ENCODE measurements at places on chromosomes 4 and X.

DNA sequence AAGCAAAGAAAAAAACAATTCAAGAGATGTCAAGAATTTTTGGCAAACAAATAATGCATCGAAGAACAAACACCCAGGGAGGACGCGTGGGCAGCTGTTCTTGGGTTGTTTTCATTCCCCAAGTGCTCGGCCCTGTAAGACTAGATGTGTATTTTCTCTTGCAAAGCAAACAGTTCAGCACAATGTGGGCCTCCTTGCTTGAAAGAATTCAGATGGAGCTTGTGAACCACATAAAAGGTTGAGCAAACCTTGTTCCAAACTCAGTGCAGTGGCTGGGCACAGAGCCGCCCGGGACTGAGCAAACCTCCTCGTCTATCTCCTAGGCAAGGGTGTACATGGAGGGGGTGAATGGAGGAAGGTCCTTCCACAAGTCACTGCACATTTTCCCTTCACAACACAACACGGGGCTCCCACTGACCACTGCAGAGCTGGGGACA, 82.4 kb downstream of the HTRA3 start:
- no peak for DNase-seq

DNA sequence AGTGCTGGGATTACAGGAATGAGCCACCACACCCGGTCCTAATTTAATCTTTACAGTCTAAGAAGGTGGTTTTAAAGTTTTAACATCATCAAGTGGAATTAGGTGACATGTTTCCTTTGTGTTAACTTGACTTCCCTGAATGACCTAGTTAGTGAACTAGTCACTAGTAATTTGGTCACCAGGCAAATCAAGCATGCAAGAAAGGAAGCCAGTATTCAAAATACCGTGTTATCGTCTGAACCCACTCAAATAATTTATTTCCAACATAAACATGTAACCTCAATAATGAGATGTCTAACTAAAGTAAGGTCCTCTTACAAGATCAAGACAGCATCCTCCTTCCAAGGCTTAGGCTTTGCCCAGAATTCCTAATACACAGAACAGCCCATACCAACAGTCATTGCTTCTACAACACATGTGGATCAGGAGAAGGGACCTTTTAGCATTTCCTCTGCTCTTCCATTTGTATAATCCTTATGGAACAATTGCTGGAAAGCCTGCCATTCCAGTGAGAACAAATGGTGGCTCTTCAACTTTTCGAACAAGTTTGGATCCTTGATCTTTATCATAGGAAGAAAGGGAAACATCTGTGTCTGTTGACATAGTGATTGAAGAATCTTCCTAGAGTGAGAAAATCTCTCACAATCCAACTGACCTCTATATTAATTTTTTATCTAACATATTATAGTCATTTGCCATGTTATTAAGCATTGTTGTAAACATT, 97.2 kb downstream of the ANXA3 start:
- no peak for DNase-seq

- DNase-seq = no peak
These were observed 490.2 kb upstream of the BOD1L1 start for GRCh38 chr4:14117575-14118238.

GRCh38 chr4:97987019-97987648, 156.1 kb downstream of the STPG2 start:
- no peak for DNase-seq

- DNase-seq = no peak
These were observed 98.0 kb downstream of the RELL1 start for GRCh38 chr4:37588150-37588549.

GRCh38 chr4:73617256-73617655, 3.0 kb downstream of the RASSF6 start:
- DNase-seq = no peak

DNA sequence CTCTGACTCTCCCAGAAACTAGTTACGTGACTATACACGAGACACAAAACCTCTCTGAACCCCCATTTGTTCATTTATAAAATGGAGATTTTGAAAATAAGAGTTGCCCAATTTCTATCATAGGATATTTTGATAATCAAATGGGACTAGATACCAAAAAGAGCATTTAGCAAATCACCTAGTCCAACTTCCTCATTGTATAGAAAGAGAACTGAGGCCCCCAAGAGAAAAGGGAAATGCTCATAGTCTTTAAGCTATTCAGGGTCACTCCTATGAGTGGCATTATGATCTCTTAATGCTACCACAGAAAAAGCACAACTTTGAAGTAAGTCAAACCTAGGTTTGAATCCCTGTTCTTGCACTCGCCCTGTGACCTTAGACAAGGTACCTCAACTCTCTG, 62.7 kb downstream of the BMP15 start:
- DNase-seq = no peak

- DNase-seq = no peak
These were observed 253.4 kb downstream of the TMA16 start for GRCh38 chr4:163747886-163748285.

- no peak for DNase-seq
These were observed 96.6 kb upstream of the KCNIP4 start for GRCh38 chr4:22045051-22045630.

DNA sequence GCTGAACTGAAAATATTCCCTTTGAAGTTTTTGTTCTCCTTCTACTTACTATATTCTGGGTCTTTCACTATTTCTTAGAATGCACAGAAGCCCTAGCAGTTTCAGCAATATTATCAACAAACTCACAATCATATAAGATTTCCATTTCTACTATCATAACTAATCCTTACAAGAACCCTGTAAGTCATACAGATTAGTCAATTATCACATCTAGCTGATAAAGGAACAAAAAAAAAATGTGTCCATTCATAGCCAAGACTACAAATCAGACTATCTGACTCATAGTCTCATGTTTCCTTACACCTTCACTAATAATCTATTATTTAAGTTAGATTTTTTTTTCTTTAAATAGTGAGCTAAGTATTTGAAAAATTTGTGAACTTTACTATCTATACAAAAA, 72.5 kb downstream of the LRBA start:
- no peak for DNase-seq

- DNase-seq = no peak
These were observed 71.9 kb downstream of the NPNT start for GRCh38 chr4:105967058-105967658.

GRCh38 chr4:98939438-98939837, 10.5 kb upstream of the EIF4E start:
- no peak for DNase-seq

GRCh38 chr4:42995343-42995944, 102.9 kb downstream of the GRXCR1 start:
- DNase-seq = no peak

DNA sequence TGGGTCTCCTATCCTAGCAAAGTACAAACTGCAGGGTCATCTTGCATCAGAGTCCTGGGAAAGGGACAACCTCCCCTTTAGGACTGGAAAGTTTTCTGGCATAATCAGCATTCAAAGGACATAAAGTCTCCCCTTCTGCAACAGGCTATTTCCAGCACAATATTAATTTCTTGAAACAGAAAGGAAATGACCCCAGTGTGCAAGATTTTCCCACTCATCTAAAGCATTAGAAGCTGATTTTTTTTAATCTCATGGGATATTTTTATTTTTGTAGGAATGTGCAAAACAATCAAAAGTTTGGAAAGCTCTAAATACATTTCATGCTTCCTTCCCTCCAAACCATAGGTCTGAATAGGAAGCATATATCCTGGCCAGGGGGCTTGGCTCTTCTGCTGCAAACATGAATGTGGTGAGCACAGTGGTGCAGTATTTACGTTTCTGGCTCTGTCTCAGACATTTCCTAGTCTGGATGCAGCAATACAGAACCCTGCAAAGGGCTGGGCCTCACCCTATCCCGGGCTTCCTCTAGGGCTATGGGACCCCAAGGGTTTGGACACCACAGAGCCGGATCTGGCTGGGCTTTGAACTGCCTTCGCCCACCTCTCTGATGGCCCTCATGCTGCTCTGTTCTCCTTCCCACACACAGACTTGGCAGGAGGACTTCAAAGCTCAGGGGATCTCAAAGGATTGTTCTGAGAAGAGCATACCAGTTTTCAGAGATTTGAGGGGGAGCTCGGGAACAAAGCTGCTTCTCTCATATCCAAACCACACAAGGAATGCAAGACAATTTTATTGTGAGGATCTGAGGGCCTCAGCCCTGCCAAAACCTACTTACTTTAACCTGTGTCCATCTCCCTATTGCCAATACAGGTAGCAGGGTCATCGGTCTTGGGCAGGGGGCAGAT, 64.9 kb downstream of the POLR2B start:
- no peak for DNase-seq

GRCh38 chrX:109843963-109844751, 111.1 kb upstream of the ACSL4 start:
- no peak for DNase-seq

- no peak for DNase-seq
These were observed 88.6 kb downstream of the TSPAN7 start for GRCh38 chrX:38649674-38650647.

GRCh38 chrX:80511969-80512760, 91.9 kb downstream of the TENT5D start:
- no peak for DNase-seq

DNA sequence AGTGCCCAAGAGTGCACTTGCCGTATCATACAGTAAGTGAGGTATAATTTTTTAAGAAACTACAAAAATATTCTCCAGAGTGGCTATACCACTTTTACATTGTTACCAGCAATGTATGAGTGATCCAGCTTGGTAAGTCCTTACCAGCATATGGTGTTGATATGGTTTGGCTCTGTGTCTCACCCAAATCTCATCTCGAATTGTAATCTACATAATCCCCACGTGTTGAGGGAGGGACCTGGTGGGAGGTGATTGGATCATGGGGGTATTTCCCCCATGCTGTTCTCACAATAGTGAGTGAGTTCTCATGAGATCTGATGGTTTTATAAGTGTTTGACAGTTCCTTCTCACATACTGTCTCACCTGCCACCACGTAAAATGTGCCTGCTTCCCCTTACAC, 44.8 kb downstream of the RBMX start:
- DNase-seq = no peak

DNA sequence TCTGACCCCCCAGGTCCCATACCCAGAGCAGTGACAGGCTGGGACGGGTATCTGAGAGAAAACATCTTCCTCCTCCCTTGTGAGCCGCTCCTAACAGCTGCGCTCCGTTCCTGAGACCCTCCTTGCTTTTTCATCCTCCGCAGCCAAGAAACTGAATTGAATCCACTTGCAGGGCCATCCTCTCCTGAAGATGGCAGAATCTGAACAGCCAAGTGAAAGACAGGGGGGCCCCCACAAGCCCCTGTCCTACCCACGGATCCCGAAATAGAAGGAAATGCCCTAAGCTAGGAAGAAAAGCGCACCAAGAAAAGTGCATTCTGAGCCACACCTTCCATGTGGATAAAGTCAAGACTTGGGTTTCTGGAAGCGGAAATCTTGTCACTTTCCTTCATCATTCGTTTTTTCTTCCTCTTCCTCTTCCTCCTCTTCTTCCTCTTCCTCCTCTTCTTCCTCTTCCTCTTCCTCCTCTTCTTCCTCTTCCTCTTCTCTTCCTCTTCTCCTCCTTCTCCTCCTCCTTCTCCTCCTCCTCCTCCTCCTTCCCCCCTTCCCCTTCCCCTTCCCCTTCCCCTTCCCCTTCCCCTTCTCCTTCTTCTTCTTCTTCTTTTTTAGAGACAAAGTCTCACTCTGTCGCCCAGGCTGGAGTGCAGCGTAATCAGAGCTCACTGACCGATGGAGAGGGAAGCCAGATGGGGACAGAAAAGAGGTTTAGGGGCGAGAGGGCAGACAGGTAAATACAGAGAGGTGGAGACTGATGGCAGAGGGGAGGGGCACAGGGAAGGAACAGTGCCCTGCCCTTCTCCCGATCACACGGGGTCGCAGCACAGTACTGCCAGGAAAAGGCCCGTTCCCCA, 86.0 kb upstream of the WWC2 start:
- DNase-seq = no peak

- DNase-seq = no peak
These were observed 92.6 kb downstream of the IL13RA2 start for GRCh38 chrX:114924856-114925255.

DNA sequence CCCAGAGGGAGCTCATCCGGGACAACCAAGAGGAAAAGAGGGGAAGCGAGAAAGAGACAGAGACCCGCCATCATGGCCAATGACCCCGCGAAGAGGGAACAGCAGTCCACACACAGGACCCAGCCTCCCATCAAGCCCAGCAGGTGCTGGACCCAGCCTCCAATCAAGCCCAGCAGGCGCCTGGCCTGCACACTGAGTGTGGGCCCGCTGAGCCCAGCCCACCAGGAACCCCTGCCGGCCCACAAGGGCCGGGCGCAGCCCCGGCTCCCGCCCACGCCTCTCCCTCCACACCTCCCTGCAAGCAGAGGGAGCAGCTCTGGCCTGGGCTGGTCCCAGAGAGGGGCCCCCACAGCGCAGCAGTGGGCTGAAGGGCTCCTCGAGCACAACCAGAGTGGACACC, 391.1 kb downstream of the IDS start:
- no peak for DNase-seq

DNA sequence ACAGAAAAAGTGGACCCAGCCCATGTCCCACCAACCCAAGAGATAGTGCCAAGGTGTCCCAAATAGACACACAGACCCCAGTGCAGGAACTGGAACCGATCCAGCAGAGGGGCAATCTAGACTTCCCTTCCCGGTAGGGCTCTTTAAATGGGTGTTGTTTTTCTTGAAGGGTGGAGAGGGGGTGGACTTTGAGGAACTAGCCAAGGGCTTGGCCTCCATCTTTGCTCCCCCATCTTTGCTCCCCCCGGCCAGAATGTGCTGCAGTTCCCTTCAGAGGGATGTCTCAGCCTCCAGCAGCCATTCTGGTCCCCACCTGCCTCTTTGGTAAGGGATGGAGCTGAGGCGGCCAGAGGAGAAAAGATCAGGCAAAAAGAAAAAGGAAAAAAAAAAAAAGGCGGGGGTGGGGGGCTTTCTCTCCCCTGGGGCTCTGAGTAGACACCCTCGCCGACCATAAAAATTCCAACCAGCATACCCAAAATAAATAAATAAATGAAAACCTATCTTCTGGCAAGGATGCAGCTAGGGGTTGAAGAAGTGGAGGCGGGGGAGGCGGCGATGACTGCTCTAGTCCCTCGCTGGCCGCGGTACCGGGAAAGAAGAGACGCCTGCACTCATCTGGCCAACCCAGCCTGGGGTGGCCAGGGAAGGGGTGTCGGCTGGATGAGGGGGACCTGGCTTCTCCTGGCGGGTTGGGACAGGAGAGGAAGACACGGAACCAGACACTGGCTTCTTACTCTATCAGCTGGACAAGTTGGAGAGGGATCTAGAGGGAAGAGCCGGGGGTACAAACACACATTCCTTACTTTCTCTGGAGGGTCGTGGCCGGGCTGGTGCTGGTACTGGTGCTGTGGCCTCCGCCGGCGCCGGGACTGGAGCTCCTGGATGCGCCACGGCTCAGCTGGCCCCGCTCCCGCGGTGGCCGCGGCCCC, 38.5 kb upstream of the IQSEC2 start:
- no peak for DNase-seq

GRCh38 chr4:53780736-53781400, 189.6 kb upstream of the LNX1 start:
- no peak for DNase-seq
